ENCODE measurements at places on chromosomes 2 and 18.

GRCh38 chr2:143529118-143529720 lies 400.0 kb downstream of the ARHGAP15 start:
- no peak for DNase-seq

GRCh38 chr2:134338208-134338607 lies 84.3 kb downstream of the MGAT5 start:
- no peak for DNase-seq

GRCh38 chr18:23350188-23350587 lies 102.9 kb upstream of the RIOK3 start:
- DNase-seq, result no peak

DNA sequence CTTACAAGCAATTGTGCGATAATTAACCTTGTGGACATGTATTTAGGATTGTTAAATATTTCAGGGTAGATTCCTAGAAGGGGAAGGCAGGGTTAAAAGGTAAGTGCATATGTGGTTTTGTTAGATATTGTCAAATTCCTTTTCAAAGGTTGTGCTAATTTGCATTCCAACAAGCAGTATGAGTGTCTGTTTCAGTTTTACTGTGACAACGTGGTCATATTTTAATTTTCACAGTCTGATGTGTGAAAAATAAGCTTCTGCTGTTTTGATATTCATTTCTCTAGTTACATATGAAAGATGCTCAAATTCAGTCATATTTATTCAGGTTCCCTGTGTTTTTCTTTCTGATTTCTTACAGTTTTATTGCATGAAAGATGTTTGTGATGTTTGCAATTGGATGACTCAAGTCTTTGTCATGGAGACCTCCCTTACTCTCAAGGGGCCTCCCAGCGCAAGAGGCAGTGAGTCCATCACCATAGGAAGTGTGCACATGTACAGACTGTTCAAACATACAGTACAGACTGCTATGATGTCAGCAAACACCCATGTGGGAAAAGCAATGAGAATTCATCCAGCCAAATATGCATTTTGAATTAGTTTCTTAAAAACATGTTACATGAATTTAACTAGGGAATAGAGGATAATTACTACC lies 310.8 kb downstream of the GALR1 start:
- no peak for DNase-seq

GRCh38 chr18:36862182-36862581 lies 33.3 kb downstream of the KIAA1328 start:
- DNase-seq, result no peak

- DNase-seq, result no peak
Measured at GRCh38 chr2:137437386-137437785, 526.9 kb upstream of the HNMT start.

GRCh38 chr2:36737131-36737750 lies 40.7 kb downstream of the VIT start:
- DNase-seq, result no peak

DNA sequence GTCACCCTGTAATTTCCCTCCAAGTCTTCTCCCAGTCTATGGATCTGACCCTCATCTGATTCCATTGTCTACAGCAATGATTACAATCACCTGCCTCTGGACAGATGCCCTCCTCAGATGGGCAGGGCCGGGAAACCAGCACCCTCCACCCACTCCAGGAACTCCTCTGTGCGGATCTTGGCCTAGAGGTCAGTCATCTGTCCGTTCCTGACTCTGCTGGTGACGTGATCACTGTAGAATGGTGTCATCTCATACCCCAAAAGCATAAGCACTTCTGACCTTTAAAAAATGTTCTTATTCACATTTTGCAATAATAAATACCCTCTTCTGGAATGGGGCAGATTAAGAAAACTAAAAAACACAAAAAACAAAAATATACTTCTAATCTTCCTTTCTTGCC lies 29.5 kb upstream of the BZW1 start:
- DNase-seq, result no peak

GRCh38 chr2:124025891-124026434 lies 876 bp downstream of the CNTNAP5 start:
- no peak for DNase-seq

DNA sequence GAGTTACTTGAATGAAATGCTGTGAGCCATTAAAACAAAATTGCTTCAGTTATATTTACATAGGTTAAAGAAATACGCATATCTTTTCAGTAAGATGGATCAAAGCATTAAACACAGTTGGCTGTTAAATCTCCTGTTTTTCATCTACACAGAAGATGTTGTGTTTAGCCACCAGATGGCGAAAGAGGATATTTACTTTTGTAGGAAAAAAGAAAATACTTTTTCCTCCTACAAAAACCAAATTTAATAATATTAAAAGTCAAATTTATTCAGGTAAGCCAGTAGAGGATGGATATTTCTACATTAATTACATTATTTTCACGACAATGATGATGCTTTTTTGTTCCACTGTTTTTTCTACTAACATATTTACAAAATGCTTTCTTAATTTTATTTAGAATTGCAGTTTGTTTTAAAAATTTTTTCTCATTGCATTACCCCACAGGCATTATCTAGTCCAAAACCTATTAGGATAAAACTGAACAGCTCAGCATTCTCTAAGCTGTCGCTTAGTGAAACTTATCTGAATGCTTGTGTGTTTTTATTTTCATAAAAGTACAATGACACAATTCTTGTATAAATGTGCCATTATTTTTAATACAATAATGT lies 173.7 kb downstream of the ASXL3 start:
- DNase-seq, result no peak

- no peak for DNase-seq
Measured at GRCh38 chr2:20302019-20302418, 48.6 kb downstream of the PUM2 start.

- DNase-seq, result peak; percentile 18
Measured at GRCh38 chr2:216519154-216519762, 20.6 kb downstream of the RPL37A start.

DNA sequence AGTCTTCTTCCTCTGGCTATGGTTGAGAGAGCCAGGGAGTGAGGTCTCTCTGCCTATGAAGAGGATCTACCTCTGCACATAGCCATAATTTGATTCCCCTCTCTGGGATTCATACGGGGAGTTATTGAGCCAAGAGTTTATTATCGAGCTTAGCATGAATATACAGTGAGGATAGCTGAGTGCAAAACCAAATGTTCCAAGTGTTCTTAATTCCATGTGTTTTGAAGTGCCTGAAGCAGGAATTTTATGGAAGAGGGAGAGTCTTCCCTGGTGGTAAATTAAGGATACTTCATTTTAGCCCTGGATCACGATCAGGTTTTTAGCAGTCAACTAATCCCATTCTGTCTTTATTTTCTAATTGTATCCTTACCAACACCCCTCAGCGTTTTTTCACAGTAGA lies 270.6 kb downstream of the C1D start:
- DNase-seq, result no peak

- no peak for DNase-seq
Measured at GRCh38 chr18:74243127-74243526, 48.6 kb downstream of the CYB5A start.

DNA sequence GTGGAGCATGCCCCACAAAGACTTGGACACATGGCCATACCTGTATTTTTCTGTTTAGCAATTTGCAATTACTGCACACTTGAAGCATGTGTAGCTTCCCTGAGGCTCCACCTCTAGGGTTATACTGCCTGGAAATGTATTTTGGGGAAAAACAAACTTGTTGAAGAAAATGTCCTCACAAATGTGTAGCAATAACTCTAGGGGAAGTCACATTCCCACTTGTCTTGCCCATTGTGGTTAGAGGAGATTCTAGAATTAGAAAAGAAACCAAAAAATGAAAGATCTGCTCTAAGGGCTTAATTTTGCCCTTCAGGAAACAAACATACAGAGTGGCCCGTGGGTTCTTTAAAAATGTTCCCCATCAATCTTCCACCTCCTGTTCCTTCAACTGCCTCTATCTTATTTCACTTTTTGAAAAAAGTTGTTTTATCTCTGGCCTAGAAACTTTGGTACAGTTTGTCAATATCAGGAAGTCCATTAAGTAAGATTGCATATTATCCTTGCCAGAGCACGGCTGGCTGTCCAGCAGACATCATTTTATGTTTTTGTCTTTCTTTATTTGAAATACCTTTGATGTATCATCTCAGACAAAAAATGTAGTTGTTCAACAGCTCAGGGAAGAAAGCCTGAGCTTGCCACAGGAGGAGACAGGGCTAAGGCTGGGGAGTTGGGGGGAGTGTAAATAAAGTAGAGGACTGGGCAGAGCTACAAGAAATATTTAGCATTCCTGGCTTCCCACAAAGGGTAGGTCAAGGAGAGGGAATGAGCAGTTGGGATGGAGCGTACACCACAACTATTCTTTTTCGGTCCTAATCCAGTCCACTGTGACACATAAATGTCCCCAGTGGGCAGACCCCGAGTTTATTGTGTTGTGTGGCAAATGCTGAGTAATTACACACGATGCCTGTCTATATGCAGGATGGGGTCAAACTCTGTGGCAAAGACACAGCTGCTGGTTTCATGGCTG lies 96.8 kb upstream of the CDC42EP3 start:
- DNase-seq, result no peak

All from activated CD4-positive, alpha-beta T cell treated with anti-CD3 and anti-CD28 coated beads, Interleukin-2, amount 50 U/mL, for 1 hour (primary cell).